ENCODE measurements at places on chromosomes 11 and 22. TPM values are rescaled to one million over a fixed set of nuclear protein-coding genes. Genes with fewer than 3 reads are reported as not detected.

The HORMAD2 gene
- total RNA-seq = not detected

The KBTBD3 gene
- total RNA-seq = 4.2 TPM

The RAB36 gene
- 1.4 TPM for total RNA-seq

The PPP1R14B gene
- 614 TPM for total RNA-seq

The MDK gene
- 40.5 TPM for total RNA-seq

The GGTLC2 gene
- not detected for total RNA-seq

The OR2AT4 gene
- total RNA-seq = 0.07 TPM

The CCDC87 gene
- not detected for total RNA-seq

The TYR gene
- total RNA-seq = not detected

The SLC22A9 gene
- total RNA-seq = not detected

The CNTF gene
- total RNA-seq = 1.3 TPM

The TBX1 gene
- 0.17 TPM for total RNA-seq

The OR6A2 gene
- total RNA-seq = not detected

The FAM118A gene
- 19.2 TPM for total RNA-seq

The FAR1 gene
- total RNA-seq = 63.5 TPM

The CPSF7 gene
- total RNA-seq = 48.1 TPM

The MAJIN gene
- total RNA-seq = not detected

The NAALAD2 gene
- total RNA-seq = 1.3 TPM

The SOX10 gene
- total RNA-seq = not detected

The RTN4R gene
- total RNA-seq = 2.7 TPM

The FBLN1 gene
- 0.90 TPM for total RNA-seq

The POTEH gene
- total RNA-seq = 0.27 TPM

The OR51B2 gene
- 4.4 TPM for total RNA-seq

The HBE1 gene
- total RNA-seq = 157 TPM

Data from HT1080 (cell line).